ENCODE measurements at places on chromosomes 4 and X.

GRCh38 chr4:185429660-185430059 is 3.9 kb upstream of the UFSP2 start:
- no peak for DNase-seq

GRCh38 chr4:107380836-107381438 is 339.1 kb downstream of the PAPSS1 start:
- DNase-seq, result no peak

- no peak for DNase-seq
These were observed 243.9 kb upstream of the WDFY3 start for GRCh38 chr4:85210353-85210752.

GRCh38 chrX:13144927-13145655 is 100.7 kb upstream of the FAM9C start:
- no peak for DNase-seq

DNA sequence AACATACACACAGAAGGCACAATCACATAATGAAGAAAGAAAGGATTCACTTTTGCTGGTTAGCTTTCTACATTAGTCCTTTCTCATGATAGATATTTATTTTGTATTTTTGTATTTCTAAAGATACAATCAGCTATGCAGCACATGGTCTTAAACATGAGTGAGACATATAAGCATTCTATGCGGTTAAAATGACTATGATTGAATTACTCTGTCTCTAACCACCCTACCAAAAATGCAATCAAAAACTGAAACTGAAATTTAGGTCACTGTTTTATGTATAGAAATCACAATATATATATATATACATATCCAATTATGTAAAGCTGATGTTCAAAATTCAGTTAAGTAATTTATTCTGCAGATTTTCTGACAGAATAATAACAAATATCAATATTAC is 21.9 kb downstream of the CXXC4 start:
- DNase-seq, result no peak

DNA sequence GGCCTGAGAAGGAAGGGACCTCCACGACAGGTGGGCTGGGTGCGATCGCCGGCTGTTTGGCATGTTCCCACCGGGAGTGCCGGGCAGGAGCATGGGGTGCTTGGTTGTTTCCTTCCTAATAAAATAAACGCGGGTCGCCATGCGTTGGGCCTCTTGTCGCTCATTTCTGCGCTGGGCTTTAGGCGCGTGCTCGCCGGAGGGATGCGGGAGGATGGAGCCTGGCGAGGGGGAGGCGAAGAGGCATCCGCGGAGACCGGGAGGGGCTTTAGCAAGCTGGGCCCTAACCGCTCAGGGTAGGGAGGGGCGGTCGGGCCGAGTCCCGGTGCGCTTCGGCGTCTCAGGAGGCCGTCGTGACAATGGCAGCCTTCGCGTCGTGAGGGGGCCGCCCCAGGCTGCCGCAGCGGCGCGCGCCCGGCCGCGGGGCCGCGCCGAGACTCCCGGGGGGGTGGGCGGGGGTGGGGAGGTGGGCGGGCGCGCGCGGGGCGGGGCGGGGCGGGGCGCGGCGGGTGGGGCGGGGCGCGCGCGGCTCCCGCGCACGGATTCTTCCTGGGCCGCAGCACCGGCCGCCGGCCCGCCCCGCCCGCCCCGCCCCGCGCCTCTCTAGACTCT is 476 bp upstream of the GDI1 start:
- peak; percentile 36 for DNase-seq

DNA sequence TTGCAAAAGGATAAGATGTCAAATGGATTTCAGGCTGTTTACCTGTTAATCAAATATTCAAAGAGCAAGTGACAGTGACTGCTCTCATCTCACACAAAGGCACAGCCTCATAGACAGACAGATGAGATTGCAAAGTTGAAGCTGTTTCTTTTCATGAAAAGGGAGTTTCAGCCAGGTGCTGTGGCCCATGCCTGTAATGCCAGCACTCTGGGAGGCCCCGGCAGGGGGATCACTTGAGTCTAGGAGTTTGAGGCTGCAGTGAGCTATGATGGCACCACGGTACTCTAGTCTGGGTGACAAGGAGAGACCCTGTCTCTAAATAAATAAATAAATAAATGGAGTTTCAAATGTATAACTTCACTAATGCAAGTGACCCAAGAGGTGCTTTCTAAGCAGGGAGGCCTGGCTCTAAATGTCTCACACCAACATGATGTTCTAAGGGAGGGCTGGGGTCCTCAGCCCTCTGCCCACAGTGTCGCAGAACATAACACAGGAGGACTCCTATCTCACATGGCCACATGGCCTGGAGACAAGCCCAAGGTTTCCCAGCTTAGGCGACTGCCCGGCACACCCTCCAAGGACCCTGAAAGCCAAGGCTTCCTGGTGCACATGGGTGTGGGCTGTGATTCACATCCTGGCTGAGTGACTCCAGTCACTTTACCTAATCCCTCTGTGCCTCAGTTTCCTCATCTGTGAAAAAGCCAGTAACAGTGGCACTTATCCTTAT is 26.8 kb downstream of the PPP2R2C start:
- no peak for DNase-seq

DNA sequence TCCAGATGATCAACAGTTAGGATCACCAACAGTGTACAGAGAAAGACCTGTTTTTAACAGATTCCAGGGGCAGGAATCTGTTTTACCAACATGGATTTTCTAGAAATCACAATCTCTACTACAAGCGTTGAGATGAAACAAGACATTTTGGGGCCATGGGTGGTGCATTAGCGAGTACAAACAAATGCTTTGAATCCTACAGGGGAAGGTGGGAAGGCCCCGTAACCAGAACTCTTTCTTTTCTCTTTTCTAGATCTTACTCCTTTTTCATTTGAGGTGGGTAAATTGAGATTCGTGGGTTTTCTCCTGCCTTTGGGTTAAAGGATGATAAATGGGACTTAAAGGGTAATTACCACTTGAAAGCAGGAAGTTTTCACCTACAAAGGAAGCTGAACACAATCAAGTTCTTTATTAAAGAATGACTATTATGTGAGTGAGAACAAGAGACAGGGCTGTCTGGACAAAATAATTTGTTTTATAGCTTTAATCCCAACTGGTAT is 189.9 kb upstream of the ANXA3 start:
- no peak for DNase-seq

DNA sequence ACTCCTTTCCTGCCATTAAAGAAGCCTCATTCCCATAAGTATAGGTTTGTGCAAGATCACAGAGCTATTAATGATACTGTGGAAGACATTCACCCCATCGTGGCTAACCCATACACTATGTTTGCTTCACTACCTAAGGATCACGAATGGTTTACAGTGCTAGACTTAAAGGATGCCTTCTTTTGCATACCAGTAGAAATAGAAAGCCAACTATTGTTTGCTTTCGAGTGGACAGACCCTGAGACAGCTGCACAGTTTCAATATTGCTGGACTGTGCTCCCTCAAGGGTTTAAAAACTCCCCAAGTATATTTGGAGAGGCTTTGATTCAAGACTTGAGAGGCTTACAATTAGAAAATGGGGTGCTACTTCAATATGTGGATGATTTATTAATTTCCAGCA is 16.0 kb upstream of the PAPSS1 start:
- no peak for DNase-seq

- DNase-seq, result no peak
These were observed 712 bp downstream of the STX18 start for GRCh38 chr4:4541040-4541631.

- DNase-seq, result no peak
These were observed 534.6 kb downstream of the BCOR start for GRCh38 chrX:39563178-39563577.
